ENCODE measurements at places on chromosomes 1 and 21.

DNA sequence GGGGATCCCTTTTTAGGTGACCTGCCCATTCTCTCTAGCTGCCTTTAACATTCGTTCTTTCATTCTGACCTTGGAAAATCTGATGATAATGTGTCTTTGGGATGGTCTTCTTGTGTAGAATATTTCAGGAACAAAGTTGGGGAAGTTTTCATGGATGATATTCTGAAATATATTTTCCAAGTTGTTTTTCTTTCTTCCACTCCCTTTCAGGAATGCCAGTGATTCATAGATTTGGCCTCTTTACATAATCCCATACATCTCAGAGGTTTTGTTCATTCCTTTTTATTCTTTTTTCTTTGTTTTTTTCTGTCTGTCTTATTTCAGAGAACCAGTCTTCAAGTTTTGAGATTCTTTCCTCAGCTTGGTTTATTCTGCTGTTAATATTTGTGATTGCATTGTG is 13.9 kb upstream of the SCMH1 start:
- no peak for DNase-seq

DNA sequence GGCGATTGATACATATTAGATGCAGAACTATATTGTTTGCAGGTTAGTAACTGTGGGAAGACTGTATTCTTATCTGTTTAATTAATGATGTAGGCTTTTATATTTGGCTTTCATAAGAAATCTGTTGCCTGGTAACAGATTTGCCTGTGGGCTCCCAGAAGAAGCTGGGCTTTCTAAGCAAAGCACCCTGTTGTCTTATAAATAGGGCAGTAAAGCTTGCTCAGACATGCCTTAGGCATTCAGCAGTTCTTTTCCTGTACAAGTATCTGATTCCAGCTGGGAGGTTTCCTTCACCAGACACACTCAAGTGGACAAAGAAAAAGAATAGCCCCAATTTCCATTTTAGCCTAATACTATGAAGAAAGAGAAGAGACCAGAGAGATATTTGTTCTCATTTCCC is 524.0 kb downstream of the LRRIQ3 start:
- no peak for DNase-seq

DNA sequence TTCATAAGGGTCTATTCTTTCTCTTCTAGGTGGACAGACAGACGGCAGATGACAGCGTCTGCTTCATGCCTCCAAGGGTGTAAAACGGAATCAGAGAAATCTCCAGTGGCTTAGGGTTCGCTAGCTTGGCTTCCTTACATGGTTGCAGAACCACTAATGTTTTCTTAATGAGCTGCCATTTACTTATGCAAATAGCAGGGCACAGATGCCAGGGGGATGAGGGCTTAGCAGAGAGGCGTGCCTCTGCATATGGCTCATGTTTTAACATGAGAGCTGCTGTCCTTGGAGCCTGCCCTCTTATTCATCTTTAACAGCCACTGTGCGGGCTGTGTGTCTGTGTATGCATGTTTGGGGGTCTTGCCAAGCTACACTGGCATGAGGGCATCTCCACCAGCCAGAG is 119.6 kb downstream of the IER5 start:
- DNase-seq: no peak

DNA sequence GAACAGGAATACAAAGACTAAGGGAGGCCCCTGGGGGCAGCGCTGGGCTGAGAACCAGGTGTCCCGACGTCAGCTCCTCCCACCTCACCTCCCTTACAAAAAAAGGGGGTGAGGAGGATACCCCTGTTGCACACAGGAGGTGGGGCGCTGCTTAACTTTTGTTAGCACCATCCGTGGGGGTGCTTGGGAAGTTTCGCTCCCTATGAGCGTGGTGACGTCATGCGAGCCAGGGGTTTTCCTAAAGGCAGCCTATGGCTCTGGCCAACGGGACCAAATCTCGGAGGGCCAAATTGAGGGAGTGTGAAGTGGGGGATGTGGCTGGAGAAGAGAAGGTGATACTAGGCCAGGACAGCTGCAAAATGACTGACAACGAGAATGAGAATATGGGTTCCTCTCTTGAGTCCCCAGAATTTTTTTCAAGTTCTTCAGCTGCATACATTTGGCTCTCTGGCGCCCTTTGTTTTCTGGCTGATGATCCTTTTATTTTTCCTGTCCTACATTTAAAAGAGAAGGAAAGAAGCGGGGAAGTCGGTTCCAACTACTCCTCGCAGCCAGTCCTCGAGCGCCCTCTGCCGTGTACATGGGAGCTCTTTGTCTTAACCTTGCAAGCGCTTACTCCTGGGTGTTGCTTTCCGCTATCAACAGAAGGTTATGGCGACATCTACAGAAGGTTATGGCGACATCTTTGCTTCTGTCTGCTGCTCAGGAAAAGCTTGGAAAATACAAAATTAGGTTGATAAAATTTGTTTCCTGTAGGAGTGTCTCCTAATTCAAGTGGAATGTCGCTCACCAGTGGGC is 48.0 kb upstream of the ZC3H11B start:
- peak; percentile 53 for DNase-seq

DNA sequence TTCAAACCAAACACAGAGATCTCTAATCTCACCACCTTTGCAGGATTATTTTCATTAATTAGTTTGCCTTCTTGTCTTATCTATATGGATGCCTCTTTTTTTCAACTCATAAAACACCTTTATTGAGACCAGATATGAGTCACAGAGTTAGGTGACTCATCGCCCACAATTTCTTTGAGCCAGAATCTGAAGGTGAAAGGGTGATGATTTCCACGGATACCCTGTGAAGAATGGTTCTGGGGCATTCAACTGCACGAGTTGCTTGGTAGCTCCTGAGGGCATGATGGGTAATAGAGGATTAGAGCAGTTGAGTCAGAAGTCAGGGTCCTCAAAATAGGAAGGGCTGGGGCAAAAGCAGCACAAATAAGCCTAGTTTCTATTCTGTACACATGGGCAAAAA is 128.2 kb downstream of the TBX19 start:
- DNase-seq: peak; percentile 77

DNA sequence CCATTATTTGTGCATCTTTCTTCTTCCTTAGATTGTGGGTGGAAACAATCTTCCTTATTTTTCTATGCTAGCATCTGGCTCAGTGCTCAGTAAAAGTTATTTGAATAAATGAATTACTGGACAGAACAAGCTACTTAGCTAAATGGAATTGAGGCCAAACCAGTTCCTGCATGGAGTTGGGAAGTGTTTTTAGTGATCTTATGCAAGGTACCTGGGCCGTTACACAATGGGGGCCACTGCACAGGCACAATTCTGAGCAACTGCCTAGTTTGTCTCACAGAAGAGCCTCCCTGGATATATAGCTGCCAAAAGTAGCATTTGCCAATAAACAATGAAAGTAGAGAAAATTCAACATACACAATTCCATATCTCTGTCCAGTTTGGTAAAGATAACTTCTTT is 27.0 kb upstream of the SERBP1 start:
- DNase-seq: no peak

- DNase-seq: peak; percentile 32
Measured at GRCh38 chr1:218772575-218772974, 401.1 kb upstream of the LYPLAL1 start.

GRCh38 chr1:89407360-89407759 is 43.5 kb downstream of the GBP6 start:
- no peak for DNase-seq

GRCh38 chr1:234271243-234271606 is 102.0 kb upstream of the COA6 start:
- no peak for DNase-seq

GRCh38 chr1:2079396-2080085 is 29.3 kb downstream of the PRKCZ start:
- DNase-seq: no peak

DNA sequence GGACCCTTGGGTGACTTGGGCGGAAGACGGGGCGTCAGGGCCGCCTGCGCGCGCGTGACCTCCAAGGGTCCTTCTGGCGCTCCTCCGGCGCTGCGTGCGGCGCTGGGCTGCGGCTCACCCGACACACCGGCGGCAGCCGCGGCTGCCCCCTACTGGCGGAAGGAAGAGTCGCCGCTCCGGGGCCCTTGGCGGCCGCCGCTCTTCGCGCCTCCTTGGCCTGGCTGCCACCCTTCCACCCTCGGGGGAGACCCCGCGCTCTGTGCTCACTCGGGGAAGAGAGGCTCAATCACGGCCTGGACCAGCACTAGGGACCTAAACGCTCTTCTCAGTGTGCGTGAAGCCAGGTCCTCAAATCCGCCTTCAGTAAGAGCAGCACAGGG is 89.7 kb downstream of the DMRTA2 start:
- no peak for DNase-seq

DNA sequence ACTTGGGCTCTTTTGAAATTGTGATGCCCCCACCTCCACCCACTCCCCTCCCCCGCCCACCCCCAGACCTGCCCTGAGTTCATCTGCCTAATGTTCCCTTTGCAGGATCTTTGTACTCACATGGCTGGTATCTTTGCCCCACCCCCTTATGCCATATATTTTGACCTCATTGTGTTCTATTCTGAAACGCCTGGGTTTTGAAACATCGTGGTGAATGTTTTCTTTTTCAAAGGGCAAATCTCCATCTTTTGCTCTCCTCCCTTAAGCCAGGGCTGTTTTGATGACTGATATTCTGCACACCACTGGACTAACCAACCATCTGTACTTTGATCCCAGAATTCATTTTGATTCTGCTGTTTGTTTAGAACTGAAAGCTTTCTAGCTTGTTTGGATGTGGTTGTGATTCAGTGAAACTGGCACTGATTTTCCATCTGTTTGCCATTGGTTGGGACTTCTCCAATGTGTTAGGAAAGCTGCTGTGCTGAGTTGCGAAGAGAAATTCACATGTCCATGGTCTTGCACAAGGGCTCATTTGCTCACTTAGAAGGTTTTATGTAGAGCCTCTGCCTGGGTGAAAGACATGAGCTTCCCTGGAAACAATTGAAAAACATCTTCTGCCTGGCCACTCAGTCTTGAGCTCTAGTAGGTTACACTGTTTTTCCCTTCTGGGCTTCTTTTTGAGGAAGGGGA is 16.5 kb downstream of the SMAP2 start:
- DNase-seq: no peak

- DNase-seq: no peak
Measured at GRCh38 chr1:71548398-71548890, 467.6 kb upstream of the ZRANB2 start.

DNA sequence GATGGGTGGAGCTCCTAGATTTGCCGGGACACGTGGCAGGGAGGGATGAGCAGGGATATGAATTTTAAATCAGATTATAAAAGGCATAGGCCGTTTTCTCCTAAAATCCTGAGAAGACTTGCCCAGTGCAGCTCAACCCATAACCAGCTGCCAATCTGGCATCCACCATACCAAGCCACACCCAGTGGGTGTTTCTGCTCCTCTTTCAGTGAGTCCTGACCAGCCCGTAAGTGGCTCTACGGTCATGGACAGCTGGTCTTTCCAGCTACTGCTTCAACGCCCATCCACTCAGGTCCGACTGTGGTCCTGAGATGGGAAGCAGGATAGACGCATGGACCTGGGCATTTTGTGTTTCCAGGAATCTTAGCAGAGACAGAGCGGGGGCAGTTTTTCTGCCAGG is 107.2 kb downstream of the LAMC2 start:
- DNase-seq: no peak

DNA sequence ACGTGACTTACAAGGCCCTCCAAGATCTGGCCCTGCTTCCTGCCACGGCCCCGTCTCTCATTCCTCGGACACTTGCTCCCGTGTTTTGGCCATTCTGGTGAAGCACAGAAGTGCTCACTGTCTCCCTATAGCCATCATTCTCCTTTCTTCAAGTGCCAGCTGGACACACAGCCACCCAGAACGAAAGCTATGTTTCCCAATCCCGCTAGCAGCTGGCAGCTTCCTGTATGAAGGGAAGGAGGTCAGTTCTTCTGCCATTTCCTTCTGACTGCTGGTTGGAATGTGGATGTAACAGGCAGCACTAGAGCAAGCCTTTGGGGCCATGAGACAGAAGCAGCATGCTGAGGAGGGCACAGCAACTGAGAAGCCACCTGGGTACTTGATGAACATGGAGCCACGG is 82.8 kb downstream of the TGFBR3 start:
- no peak for DNase-seq

DNA sequence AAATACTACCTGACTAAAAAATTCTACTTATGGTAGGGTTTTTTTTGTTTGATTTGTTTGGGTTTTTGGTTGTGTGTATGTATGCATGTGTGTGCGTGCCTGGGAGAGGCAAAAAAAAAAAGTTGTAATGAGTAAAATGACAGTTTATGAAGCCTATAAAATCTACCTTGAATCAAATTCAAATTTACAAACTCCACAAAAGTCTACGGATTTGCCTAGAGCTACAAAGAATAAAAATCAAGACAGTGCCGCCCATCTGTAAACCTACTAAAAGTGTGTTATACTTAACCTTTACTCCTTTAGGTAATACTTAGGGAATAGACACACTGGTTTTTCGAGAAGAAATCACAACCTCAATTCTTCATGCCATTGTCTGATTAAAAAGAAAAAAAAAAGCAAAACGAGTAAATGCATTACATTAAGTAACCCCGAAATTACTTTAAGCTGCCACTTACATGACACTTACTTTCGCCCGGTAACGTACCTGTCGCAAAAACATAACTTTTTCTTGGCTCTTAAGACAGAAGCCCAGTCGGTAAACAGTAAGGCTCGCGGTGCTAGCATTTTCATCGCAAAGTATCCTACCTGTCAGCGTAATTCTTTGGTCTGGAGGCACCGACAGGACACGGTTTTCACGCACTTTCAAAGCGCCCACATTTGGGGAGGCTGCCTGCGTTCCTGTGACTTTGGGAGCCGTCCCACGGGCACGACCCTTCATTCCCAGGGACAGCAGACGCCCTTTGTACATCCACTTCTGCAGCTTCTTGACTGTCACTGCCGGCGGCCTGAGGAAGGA is 951 bp downstream of the SYDE2 start:
- no peak for DNase-seq

- no peak for DNase-seq
Measured at GRCh38 chr1:81797701-81798100, 3.0 kb upstream of the ADGRL2 start.

- no peak for DNase-seq
Measured at GRCh38 chr1:5271264-5271663, 616.9 kb downstream of the AJAP1 start.

- no peak for DNase-seq
Measured at GRCh38 chr1:180581635-180582039, 22.9 kb downstream of the OVAAL start.

GRCh38 chr1:156691665-156692440 is 13.5 kb downstream of the CRABP2 start:
- peak; percentile 60 for DNase-seq

GRCh38 chr1:41025979-41026819 is 4.7 kb upstream of the SLFNL1 start:
- no peak for DNase-seq

DNA sequence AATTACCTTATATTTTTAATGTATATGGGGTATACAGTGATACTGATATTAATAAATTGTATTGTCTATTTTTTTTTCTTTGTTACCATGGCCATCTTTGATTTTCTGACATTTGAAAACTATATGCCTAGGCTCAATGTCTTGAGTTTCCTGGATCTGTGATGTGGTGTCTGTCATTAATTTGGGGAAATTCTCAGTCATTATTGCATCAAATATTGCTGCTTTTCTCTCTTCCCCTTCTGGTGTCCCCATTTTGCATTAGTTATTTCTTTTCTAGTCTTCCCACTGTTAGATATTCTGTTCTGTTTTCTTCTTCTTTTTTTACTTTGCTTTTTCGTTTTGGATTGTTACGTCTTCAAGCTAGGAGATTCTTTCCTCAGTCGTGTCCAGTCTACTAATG is 33.8 kb downstream of the ZBTB40 start:
- no peak for DNase-seq
